ENCODE measurements at places on chromosomes 2 and 18.

DNA sequence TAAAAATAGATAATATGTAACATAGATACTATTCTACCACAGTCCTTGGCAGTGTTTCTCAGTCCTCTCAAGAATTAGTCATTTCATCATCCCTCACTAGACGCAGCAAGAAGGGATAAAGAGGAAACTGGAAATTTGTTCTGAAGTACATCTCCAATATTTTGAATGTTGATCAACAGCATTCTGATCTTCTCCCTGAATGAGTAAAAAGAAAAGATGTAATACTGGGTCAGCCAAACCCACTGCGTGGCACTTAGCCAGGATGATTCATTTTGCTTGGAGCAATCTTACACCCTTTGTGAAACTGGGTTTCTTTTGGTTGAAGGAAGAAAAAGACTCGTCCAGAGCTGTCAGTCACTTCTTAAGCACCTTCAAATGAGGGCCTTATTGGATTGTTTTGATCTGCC, 54.1 kb downstream of the TAF1B start:
- DNase-seq, result peak; percentile 42

- DNase-seq, result no peak
These were observed 20.0 kb upstream of the CAVIN2 start for GRCh38 chr2:191866675-191867506.

DNA sequence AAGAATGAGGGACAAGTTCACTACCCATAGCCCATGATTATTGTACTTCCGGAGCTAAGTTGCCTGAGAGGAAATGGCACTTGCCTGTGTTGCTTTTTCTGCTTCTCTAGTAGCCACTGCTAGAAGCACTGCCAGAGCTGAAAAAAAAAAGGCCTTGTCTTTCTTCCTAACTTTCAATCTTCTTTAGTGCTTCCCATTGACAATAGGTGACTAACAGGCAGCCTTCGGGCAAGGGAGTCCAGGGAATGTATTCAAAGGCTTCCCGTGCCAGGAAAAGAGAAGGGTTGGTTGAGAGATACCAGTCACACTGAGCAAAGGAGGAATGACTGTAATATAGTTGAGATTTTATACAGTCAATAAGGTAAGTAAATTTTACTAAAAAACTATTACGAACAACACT, 242.0 kb downstream of the CALCRL start:
- DNase-seq, result no peak

DNA sequence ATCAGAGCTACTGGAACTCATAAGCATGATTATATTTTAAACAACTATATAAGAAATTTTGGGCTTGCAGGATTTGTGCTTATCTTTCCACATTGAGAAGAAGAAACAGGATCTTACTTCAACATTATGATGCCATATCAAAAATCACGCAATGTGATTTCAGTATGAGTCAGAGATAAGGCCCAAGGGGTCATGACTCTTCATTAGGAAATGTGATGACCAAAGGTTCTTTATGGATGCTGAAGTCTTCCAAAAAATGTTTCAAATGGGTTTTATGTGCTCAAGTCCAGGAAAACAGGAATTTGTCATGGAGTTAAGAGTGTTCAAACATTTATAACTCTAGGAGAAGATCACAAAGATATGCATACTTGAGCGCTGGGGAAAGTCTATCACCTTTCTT, 7.8 kb upstream of the SERPINB2 start:
- no peak for DNase-seq

- DNase-seq, result no peak
These were observed 341.7 kb downstream of the PTPRM start for GRCh38 chr18:7908681-7909299.

DNA sequence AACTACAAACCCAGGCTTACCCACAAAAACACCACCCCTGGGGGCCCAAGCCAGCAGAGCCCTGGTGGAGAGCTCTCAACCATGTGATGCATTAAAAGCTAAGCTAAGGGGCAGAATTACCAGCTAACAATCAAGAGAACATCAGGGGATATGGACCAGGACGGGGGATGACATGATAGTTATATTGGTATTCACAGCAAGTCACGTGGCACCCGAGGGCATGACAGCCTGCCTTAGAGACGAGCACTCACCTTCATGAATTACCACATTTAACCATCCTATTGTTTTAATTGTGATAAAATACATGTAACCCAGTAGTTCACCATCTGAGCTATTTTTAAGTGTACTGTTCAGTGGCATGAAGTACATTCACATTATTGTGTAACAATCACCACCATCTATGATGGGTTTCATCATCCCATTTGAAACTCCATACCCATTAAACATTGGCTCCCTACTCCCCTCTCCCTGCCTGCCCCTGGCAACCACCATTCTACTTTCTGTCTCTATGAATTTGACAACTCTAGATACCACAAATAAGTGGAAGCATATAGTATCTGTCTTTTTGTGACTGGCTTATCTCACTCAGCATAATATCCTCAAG, 245.6 kb downstream of the ANAPC1 start:
- DNase-seq, result no peak

GRCh38 chr2:44774826-44775492, 166.5 kb upstream of the SIX3 start:
- no peak for DNase-seq

DNA sequence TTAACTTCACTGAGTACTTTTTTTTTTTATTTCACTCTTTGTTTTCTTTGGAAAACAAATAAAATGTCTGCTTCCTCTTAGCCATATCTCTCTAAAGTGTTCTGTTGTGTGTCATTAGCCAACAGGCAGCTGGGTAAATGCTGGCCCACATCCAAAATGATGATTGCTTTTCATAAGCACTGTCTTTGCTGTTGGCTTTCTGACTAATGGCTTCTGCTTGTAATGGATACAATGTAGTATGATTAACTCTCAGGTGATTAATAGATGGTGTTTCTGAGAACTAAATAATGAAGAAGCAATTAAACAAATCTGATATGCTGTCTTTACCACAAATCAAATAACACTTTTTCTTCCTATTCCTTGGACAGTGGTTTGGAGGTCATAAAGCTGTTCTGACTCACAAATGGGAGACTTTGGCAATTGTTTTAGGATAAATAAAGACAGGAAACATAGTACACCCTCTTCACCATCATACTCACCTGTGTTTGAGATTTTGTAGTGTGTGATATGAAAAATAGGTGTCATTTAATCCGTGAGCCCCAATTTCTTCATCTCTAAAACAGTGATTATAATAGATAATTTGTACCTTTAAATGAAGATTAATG, 888.4 kb downstream of the TSN start:
- no peak for DNase-seq

DNA sequence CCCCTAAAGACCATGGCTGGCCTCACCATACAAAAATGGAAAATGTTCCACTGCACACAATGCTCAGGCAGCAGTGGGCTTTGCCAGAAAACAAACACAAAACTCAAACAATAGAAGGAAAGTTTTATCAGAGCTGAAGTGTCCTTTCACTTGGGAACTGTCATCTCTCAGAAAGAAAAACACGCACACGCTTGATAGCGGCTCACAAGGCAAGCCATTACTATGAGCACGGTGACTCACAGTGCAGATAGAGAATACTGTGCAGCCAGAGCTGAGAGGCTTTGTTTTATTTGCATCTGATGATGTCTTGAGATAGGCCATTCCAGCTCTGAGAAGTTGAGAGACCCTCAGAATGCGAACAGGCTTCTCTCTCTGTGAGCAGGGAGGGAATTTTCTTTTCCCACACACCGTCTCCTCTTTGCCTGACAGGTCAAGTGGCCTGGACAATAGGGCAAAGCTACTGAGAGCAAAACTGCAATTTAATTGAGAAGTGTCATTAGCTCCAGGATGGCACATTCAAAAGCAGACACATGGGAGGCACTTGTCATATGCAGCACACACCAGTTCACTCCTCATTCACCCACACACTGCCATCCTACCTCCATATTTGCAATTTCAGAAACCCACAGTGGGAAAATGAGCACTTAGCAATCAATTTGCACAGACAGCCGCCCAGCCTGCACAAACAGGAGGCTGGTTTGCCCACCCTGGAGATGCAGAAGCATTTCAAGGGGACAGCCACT, 236.6 kb downstream of the SS18 start:
- no peak for DNase-seq

GRCh38 chr2:134217351-134217750, 36.5 kb upstream of the MGAT5 start:
- no peak for DNase-seq

DNA sequence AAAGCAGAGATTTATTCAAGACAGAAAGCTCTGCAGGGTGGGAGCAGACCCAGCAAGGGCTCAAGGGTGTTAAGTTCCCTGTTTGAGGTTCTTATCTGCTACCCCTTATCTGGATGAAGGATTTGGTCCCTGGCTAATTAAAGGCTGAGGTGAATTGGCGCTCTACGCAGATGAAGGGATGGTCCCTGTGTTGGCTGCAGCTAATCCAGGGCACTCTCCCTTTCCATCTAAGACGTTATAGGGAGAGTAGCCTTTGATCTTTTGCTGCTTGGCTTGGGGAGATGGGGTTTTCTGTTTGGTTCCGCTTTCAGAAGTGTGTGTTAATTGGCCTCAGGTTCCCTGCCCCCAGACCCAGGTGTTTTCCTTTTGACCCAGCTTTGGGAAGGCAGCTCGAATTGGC, 17.0 kb downstream of the FAM228A start:
- DNase-seq, result no peak

DNA sequence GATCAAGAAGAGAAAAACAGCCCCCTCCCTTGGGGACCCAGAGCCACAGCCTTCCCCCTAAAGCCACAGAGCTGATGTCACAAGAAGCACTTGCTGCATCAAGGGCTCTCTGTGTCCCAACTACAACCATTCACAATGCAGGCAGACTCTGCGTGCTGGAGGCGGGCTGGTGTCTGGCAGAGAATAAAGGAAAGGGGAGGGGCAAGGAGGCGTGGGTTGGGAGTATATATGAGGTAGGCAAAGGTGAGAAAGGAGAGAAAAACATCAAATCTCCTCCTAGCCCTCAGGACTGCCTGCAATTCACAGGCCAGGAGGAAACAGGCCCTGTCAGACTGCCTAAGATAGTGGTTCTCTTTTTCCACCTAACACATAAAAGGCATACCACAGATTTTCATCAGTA, 48.8 kb upstream of the IHH start:
- DNase-seq, result no peak

- no peak for DNase-seq
These were observed 12.3 kb upstream of the GPR17 start for GRCh38 chr2:127633556-127634065.

DNA sequence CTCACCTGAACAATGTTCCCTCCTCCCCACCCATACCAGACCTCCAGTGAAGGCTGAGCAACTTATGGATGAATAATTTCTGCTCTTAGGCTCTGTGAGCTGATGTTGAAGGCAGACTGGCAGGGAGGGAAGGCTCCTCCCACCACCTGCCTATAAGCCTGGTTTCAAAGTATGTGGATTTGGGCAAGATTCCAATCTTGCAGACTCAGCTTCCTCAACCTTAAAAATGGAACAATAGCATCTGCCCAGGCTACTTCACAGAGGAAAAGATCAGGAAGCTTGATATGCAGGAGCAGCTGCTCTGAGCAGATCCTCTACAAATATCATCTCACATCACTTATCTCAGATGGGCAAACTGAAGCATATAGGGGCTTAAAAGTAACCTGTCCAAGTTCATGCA, 112.2 kb downstream of the ZFP36L2 start:
- DNase-seq, result no peak

DNA sequence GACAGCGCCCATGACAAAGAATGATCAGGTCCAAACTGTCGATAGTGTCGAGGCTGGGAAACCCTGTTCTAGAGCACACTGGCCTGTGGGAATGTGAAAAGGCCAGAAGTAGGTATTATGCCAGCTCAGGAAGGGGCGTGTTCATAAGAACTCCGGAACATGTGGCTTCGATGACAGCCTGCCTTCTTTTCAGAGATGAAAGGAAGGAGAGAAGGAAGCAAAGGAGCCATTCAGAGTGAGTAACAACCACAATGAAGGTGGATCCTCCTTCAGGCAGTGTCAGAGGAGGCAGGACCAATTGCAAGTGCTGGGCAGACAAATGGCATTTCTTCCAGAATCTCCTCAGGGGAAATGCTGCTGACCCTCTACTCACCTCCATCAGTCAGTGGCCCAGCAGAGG, 58.5 kb downstream of the NCKAP5 start:
- no peak for DNase-seq

GRCh38 chr2:161172901-161173540, 12.8 kb downstream of the TANK start:
- DNase-seq, result no peak

GRCh38 chr2:161067846-161068350, 92.3 kb upstream of the TANK start:
- no peak for DNase-seq

DNA sequence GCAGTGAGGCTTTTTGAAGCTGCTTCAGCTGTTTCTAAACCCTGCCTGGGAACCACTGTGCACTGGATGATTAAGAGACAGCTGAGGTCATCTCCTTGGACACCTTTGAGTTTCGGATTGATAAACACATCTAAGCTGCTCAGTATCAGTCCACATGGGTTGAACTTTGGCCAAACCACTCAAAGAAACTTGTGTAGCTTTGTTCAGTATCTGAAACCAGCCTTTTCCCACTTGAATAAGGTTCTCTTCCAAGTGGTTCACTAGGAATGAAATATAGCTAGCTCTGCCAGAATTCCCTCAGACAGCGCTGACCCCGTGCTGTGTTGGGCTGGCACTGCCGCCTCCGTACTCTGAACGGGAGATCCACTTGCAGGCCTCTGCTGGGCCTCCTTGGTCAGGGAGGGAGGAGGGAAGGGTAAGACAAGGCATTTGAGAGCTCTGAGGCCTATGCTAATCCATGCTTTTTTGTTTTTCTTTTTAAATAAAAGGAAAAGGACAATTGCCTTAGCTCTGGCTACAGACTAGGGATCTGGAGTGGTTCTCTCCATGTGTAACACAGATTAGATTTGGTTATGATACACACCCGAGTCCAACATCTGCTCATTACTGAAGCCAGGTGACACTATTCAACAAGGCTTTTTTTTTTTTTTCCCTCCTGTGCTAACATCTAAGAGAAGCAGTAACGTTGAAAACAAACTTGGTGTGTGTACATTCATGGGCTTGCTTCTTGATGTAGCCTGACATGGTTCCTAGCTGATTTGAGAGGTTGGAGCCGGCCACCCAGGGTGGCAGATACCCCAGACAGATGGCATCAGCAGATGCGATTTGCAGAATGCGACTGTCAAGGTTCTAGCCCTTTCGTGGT, 67.7 kb downstream of the NCK2 start:
- DNase-seq, result no peak

- DNase-seq, result no peak
These were observed 119.4 kb downstream of the CYRIA start for GRCh38 chr2:16546128-16546754.

DNA sequence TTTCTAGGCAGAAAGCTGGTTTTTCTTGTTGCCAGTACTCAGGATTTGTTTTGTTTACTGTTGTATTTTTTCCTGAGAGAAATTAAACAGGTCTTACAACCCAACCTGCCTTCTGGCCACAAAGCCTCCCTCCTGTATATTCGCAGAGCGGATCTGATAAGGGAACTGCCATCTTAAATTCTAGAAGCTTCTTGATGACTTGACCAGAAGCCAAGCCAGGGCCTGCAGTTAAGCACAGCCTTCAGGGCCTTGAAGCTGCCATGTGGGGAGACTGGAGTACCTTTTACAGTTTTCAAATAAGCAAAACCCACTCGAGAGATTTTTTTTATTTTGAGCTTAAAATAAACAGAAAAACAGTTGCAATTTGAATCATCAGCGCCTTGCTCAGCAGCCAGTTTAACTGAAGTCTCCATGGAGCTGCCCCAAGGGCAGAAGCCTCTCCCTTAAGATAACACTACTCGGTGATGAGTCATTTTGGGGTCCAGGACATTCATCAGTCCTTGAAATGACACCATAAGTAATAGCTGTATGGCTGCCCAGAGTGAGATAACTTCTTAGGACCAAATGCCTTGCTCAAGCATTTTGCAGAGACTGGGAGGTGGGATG, 51.5 kb upstream of the PHLPP1 start:
- DNase-seq, result no peak
